ENCODE measurements at places on chromosomes 1 and 21.

GRCh38 chr1:52676249-52676903 lies 21.8 kb downstream of the COA7 start:
- DNase-seq, result no peak

GRCh38 chr1:247322849-247323586 lies 8.6 kb downstream of the ZNF496 start:
- DNase-seq, result no peak

DNA sequence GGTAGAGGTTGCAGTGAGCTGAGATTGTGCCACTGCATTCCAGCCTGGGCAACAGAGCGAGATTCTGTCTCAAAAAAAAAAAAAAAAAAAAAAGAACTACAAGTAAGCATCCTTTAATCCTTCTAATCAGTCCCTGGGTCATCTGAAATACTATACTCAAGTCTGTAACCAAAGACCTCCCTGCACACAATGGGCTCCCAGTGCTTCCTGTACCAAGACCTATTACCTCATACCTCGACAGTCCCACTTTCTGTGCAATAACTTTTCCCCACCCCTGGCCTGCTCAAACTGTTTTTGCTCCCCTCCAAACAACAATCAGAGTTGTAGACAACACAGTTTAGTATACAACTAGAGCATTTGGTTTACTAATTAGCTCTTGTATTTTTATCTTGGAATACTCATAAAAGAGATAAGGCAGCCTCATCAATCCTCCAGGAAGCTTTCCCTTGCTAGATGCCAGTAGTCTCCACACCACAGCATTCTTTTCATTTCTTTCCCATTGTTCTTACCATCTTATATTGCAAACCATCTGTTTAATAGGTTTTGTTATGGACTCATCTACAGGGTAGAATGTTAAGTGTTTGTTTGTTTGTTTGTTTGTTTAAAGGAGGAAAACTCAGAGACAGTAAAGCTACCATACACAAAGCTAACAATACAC lies 19.2 kb upstream of the RLF start:
- no peak for DNase-seq

DNA sequence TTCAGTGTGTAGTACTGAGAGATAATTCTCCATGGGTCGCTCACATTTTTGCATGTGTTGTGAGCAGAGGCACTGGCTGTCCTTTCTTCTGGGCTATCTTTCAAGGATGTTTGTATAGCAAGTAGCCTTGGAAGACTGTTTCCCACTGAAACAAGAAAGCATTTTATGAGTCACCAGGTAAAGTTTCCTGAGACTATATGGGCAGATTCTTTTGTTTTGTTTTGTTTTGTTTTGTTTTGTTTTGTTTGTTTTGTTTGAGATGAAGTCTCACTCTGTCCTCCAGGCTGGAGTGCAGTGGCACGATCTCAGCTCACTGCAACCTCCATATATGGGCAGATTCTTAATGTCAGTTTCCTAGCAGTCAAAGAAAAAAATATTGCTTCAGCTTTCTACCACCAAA lies 912.6 kb downstream of the TTLL7 start:
- DNase-seq, result no peak

DNA sequence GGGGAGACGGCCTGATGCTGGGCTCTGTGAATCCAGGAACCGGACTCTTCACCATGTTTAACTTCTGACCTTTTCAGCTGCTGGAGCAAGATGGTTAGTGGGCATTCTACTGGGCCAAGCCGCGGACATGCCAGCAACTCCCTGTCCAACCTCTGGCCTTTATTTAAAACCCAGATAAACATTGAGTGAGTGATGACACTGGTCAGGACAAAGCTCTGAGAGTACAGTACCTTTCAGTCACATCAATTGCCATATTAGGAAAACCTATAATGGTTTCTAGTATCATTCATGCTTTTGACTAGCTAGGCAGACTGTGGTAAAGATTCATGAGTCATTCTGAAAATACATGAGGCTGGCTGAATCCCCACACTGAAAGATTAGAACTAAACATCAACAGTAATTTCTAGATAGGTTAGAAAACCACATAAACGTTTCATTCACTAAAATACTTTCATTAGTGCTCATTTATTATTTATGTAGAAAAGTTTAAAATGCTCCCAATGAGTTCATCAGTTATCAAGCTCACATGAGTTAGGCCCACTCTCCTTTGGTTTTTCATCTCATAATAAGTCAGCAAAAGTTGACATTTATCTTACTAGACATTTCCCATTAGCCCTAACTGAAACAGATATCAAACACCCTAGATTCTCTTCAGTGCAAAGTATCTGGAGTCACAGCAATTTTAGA lies 7.1 kb upstream of the ACTA1 start:
- no peak for DNase-seq

DNA sequence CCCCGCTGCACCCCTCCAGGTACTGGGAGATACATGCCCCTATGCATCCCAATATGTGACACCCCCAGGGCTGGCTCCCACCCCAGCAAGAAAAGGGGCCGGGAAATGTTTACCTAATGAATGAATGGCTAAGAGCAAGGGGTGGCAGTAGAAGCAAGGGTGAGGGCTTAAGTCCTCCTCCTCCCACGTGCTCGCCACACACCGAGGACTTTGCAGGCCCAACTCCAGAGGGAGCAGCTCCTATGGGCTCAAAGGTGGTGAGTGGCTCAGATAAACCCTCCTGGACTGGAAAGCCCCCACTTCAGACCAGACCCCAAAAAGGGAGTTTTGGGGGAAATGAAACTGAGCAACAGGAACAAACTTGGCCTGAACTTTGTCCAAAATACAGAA lies 11.4 kb downstream of the SLC45A3 start:
- no peak for DNase-seq

GRCh38 chr1:202283379-202283844 lies 58.3 kb downstream of the UBE2T start:
- DNase-seq, result no peak

GRCh38 chr1:85943945-85944344 lies 212.6 kb downstream of the COL24A1 start:
- no peak for DNase-seq

- DNase-seq, result no peak
Observed at GRCh38 chr1:245263529-245264095, 108.8 kb downstream of the KIF26B start.

DNA sequence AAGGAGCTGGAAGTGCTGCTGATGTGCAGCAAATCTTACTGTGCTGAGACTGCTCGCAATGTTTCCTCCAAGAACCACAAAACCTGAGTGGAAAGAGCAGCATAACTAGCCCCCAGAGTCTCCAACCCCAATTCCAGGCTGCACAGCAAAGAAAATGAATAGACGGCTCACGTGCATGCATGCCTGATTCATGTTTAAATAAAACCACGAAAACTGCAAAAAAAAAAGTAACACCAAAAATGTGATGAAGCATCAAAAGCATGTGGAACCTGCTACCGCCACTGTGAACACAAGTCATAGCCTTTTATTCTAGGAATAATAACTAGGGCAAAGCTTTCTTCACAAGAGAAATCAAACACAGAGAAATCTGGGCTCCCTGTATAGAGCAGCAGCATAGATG lies 9.6 kb upstream of the TRNP1 start:
- DNase-seq, result no peak

DNA sequence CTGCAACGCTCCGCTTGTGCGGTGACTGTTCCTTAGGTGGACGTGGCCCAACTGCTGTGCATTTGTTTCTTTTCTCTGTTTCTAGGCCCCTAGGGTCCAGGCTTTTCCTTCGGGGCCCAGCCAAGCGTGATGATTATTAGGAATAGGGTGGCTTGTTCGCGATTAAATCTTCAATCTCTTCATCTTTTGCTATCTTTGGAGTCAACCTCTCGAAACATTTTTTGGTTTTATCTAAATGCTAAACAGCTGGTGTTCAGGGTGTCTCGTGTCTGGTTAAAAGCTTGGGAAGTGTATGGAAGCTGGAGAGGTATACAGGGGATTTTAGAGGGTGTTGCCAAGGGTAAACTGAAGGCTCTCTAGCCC lies 844 bp upstream of the PLD5 start:
- no peak for DNase-seq

DNA sequence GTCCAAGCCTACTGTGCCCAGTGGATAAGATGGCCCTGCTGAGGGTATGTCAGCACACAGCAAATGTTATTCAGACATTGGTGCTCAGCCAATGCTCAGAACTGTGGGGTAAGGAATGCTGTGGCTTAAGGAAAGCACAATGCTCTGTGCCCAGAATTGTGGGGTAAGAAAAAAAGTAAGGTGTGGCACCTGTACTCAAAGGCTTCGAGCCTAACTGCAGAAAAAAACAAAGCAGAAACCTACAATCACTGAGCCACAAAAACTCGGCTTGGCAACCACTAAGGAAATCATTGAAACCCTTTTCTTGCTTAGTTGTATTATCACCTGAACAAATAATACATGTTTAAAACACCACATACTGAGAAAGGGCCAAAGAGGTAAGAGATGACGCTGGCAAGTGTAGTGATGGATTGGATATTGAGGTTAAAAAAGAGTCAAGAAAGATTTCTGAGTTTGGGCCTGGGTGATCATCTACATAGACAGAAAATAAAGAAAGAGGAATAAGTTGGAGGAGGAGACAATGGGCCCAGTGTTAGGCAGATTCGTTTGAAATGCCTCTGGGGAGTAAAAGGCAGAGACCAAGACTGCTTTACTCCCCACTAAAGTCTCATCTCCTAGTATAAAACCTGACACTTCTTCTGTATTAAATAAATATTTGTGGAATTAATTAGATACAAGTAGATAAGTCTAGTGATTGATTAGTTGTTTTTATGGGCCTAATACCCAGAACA lies 25.9 kb upstream of the ATP1A1 start:
- DNase-seq, result no peak

DNA sequence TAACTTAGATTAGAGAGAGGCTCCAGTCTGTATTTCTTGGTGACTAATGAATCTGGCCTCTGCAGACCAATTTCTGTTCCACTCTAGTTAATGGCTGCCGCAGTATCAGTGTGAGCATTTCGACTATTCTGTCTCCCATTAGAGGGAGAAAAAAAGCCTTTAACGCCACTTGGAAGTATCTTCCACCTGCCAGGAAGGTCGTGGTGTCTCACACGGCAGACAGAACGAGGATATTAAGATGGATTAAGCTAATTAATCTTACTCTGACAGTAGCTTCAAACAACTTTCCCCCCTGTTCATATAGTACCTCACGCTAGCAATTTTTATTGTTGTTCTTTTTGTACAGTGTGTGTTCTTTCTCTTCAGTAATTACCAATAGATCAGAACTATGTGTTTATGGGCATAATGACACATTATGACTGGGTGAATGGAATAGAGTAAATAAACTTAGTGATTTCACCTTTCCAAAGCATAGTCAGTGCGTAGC lies 153.8 kb downstream of the ADGRL2 start:
- DNase-seq, result peak; percentile 30

DNA sequence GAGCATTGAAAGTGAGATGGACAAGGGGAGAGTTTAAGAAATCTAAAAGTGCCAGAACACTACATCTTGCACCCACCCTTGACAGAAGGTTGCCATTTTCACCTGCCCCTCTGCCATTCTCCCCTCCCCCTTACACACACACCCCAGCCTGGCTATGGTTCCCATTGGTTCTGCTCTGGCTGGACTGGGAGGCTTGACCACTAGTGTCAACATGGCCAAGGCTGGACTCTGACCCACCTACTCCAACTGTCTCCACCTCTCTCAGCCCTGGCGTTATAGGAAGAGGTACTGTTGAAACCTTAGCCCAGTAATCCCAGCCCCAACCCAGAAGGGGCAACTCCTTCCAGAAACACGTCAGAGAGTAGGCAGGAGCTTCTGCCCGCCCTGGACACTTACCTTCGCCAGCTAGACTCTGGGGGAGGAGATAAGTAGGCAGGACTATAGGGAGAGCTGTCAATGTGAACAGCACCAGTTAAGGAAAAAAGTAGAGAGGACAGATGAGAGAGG lies 4.5 kb downstream of the CRTC2 start:
- DNase-seq, result no peak

DNA sequence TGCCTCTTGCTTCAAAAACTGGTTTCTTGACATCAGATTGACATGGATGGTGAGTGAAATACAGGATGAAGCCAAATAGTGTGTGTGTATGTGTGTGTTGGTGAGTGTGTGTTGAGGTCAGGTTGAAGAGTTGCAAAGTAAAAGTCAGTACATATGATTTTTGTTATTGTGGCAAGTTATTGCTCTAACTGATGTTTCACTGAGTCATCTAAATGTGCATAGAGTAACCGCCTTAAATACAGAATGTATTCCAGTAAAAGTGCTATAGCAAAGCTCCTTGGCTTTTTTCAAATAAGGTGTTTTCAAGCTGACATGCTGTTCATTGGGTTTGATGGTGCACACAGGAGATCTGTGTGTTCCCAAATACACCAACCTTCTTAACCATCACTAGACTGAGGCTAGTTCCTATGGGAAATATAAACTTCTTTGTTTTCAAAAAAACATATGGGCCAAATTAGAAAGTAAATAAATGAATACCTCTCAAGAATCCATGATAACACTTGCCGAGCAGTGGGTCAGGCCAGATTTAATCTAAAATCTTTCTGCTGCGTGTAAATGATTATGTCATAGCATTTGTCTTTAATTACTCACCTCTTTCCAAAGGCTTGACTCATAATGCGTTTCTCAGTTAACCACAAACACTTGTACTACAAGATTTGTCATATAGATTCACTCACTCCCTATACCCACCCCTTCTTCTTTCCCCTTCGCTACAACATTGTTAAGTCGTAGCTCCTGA lies 151.1 kb downstream of the LYPLAL1 start:
- DNase-seq, result no peak

GRCh38 chr1:116699605-116700004 lies 32.1 kb upstream of the IGSF3 start:
- DNase-seq, result no peak

DNA sequence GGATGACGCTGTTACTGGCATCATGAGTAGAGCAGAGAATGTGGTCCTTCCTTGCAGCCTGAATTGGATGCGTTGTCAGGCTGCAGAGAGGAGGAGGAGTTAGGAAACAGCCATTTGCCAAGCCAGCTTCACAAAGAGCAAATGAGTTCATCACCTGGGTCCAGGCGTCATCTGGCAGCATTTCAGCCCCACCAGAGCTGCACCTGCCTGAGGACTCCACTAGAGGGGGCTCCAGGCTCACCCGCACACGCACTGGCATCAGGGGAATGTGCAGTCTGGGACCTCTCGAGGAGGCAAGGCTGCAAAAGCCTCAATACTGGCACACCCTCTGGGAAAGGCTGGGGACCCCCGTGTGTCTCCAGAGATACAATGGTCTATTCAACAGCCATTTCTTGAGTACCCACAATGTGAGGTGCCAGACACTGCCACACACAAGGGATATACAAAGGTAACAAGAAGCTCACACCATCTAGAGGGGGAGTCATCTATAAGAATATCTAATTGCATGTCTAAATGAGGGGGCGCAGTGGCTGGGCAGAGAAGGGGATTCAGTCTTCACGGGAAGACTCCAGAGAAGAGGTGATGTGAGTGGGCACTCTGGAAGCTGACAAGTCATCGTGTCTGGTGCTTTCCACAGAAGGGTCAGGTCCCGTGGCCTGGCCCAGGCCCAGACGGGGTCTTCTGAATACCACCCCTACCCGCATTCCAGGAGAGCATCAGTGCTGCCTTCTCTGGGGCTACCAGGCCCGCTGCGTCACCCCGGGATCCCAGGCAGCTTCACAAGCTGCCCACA lies 53.5 kb upstream of the CNTN2 start:
- DNase-seq, result peak; percentile 47

DNA sequence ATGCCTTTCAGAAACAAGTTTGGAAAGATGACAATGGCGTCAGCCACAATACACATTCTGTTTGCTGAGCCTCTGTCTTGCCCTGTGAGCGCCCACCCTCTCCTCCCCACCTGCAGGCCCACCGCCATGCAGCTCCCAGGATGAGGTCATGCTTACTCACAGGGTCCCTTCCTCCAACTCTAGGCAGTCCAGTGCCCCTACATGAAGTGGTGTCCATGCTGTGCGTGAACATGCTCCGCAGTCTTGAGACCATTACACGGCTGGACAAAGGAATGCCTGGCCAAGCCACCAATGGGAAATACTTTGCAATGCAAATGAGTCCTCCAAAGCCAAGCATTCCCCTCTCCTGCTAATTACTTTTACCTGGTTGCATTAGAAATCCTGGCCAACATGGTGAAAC lies 92.2 kb downstream of the CD58 start:
- DNase-seq, result no peak
